ENCODE measurements at places on chromosomes 3 and 15.
A peak's percentile ranks its signal among the peaks of the same experiment; 100 is the strongest.

- DNase-seq: peak; percentile 10
Observed at GRCh38 chr3:58351920-58352319, 19.2 kb downstream of the PXK start.

DNA sequence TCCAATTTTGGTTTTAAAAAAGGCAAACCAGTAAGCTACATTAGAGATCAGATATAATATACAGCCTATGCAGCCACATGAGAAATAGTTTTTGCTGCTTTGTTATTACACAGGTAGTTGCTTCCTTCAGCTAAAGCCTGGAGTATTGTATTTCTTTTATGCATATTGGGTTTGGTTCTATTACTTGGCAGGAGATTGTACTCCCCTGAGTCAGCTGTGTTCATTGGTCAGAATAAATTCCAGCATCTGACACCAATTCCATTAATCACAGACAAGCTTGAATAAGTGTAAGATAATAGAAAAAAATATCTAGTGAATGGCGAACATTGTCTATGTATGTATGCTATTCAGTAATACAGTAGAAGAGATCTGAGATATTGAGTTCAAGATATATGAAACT lies 26.1 kb upstream of the ZCWPW2 start:
- peak; percentile 8 for DNase-seq

DNA sequence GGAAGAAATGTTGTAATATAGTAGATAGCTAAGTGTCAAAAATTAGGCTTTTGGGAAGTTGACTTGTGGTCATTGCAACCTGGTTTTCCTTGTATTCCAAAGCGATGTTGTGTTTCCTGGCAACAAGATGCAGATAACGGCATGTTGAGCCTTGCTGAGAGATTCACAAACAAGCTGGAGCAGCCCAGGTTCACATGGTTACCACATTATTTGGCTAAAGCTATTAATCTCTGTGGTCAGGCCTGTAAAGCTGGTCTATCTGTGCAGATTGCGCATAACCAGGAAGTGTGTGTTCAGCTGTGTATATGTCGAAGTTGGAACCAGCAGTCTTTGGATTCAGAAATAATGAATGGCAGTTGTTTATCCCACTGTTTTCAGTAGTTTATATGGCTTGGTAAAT lies 6.6 kb downstream of the TIPARP start:
- peak; percentile 25 for DNase-seq

DNA sequence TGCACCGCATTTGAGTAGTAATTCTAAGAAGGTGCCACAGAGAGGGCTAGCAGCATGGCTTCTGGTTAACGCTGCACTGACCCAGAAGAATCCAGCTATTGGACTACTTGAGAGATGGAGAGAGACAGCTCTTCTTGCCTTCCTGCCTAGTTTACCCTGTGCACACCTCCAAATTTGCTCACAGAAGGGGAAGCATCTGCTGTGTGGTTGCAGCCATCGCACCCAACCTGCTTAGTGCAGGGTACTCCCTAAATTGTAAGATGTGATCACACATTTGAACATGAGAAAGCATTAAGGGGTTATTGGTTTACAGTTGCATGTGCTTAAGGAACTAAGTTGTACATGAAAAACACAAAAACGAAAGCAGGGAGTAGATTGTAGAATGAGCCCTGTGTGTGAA lies 122.1 kb downstream of the FOXB1 start:
- no peak for DNase-seq

DNA sequence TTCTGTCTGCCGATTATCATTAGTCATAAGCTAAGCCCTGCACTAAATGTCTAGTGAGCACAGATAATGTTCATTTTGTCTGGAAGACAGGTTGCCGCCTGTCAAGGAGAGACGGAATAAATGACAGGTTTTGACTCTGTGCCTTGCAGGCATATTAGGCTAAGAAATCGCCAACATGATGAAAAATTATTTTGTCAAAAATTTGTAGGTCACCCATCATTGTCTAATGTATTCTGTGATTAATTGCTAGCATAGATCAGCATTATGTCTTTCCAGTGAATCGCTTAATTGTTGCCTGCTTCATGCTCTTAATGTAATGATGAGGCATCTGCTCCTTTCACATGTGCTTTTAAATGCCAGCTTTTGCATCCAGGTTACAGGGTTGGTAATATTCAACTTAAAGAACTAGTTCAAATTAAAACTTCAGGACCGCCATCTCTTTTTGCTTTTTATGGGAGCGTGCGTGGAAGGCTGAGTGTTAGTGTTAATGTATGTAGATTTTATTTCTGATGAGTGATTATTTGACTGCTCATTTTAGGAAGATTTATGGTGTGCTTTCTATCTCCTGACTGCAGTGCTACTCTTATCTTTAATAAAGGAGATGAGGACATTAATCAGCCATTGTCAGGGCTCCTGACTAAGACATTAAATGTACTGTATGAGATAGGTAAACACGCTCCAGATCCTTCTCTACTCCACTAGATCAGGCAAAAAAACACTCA lies 120.8 kb upstream of the MEIS2 start:
- no peak for DNase-seq

GRCh38 chr15:66705277-66706146 lies 3.5 kb downstream of the SMAD6 start:
- peak; percentile 63 for DNase-seq

GRCh38 chr3:181533811-181534210 lies 177.9 kb upstream of the SOX2 start:
- DNase-seq: no peak

DNA sequence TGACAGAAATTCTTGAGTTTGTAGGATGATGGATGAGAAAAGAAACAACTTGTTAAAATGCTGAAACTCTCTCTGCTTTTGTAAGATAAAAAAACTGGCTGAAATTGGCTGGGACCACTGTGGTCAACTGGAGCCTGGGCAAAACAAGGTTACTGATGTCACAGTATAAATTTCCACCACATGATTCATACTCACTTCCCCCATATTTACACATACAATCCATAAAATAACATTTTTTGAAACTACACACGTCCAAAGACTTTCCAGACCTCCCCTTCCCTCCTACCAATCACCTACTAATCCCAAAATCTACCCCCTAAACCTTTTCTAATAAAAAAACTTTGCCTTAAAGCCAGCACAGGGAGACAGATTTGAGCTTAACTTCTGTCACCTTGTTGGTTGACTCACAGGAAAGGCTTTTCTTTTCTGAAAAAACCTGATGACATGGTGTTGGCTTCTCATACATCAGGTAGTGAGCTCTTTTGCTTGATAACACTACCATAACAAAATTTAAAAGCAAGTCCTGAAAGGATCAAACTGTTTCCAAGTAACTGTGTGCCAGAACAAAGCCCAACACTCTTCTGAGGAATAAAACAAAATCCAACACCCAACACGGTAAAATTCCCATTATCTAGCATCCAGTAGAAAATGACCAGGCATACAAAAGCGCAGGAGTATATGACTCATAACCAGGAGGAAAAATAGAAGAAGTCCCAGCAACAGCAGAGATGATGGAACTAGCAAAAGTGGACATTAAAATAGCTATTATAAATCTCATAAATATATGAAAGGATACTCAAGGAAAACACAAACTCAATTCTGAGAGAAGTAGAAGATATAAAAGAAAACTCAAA lies 87.3 kb upstream of the SNRK start:
- no peak for DNase-seq

DNA sequence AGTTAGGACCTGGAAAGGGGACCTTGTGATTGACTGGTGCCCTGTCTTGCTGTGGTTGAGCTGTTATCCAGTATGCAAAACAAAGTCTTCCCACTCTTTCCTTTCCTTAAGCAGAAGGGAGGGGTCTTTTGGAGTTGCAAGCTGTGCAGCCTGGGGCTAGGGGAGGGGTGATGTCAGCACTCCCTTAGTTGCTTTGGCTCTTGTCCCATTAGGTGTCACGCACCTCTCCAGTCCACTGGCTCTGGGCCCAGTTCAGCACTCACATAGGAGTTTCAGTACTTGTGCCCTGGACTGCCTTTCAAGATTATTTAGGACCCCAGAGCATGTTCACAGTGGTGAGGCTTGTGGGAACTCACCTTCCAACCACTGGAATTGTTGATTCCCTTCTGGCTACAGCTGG lies 238.5 kb downstream of the DOCK3 start:
- DNase-seq: no peak

DNA sequence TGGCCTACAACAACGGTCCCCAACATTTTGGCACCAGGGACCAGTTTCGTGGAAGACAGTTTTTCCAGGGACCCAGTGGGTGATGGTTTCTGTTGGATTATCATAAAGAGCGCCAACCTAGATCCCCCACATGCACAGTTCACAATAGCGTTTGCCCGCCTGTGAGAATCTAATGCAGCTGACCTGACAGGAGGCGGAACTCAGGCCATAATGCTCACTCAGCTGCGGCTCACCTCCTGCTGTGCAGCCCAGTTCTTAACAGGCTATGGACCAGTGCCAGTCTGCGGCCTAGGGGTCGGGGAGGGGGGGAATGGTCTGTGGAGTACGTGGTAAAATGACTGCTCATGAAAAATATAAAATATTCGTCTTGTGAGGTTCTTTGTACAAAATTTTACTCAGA lies 518.5 kb upstream of the CADM2 start:
- DNase-seq: no peak

GRCh38 chr3:55191911-55192775 lies 264.3 kb upstream of the LRTM1 start:
- no peak for DNase-seq

GRCh38 chr3:45942051-45942825 lies 1.0 kb upstream of the CXCR6 start:
- DNase-seq: no peak

DNA sequence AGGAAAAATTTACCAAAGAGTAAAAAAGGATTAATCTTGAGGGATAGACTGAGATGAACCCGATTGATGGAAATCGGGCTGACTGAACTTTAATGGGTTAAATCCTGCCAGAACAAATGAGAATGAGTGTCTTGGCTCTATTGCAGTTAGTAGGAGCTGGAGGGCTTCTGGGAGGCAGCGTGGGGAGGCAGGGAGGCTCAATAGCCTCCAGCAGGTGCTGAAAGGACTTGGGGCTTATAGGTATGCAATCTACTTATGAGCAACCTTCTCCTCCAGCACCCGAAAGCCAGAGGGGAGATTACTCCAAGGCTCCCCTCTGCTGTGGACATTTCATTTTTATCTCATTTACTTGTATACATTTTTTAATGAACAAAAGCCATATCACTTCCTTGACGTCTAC lies 1.0 kb upstream of the CRYBG3 start:
- DNase-seq: no peak

GRCh38 chr3:125125821-125126245 lies 70.0 kb upstream of the HEG1 start:
- DNase-seq: no peak

GRCh38 chr3:187662848-187663409 lies 7.3 kb downstream of the SST start:
- DNase-seq: no peak

- no peak for DNase-seq
Observed at GRCh38 chr3:175179055-175179454, 319.9 kb downstream of the NAALADL2 start.

- no peak for DNase-seq
Observed at GRCh38 chr3:11230125-11230524, 42.1 kb upstream of the ATG7 start.

- peak; percentile 20 for DNase-seq
Observed at GRCh38 chr3:179272385-179272784, 21.5 kb upstream of the KCNMB3 start.

DNA sequence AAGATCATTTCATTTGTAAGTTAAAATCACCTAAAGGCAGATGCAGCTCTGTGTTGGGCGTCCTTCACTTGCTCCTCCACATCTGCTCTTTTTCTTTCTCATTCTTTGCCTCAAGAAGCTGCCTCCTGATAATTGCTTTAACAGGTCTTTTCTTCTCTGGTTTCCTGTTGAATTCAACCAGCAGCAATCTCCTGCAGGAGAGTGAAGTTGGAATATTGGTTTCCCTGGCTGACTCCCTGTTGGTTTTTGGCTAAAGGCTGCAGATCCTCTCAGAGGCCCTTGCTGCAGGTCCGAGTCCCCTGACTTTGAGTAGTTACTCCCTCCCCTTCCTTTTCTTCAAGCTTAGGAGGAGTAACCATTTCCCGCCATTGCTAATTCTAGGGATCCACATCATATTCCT lies 4.2 kb downstream of the TP63 start:
- DNase-seq: no peak

DNA sequence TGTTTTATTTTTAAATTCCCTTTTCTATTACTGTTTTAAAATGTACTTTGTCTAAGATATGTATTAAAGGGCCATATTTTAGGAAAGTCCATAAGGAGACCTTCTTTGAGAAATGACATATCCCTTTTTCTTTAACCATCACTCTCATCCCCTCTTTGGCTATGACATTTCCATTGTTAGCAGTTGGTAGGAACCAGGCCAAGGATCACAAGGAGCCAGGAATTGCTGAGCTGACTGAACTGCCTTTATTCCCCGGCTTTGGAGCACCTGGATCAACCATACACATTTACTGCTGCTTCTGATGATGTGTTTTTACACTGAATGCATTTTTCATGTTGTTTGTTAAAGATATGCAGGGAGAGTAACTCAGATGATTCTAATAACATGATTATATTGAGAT lies 79.7 kb downstream of the HHLA2 start:
- no peak for DNase-seq

DNA sequence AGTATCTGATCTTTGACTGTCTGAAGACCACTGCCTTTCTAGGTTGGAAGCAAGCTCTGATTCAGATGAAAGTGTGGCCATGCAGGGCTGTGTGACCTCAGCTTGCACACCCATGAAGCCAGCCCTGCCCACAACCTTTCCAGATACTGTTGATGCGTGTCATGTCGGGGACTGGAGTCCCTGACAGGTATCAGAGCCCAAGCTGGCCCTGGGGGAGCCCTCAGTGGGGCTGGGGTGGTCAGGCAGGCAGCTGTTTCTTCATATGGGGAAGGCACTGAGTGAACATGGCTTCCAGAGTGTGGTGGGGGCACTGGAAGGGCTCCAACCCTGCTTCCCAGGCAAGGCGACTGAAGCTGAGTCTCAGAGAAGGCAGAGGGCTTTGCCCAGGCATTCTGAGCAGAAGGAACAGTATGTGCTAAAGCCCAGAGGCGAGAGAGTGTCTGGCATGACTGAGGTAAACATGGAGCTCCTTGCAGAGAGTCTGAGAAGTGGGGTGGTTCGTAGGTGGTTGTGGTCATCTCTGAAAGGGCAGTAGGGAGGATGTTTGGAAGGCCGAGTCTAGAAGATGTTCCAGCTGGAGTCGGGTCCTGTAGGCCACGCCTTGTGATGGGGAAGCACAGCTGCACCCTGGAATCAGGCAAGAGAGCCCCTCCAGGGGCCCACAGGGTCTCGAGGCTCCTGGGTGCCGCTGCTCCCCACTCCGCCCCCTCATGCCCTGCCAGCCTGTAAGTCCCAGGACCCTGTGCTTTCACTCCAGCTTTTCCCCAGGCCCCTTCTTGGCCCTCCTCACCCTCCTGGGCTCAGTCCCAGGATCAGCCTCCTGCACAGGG lies 122.2 kb downstream of the EEFSEC start:
- no peak for DNase-seq

GRCh38 chr3:153285982-153286381 lies 124.0 kb downstream of the RAP2B start:
- DNase-seq: no peak

GRCh38 chr15:40052604-40053003 lies 13.6 kb upstream of the SRP14 start:
- no peak for DNase-seq

DNA sequence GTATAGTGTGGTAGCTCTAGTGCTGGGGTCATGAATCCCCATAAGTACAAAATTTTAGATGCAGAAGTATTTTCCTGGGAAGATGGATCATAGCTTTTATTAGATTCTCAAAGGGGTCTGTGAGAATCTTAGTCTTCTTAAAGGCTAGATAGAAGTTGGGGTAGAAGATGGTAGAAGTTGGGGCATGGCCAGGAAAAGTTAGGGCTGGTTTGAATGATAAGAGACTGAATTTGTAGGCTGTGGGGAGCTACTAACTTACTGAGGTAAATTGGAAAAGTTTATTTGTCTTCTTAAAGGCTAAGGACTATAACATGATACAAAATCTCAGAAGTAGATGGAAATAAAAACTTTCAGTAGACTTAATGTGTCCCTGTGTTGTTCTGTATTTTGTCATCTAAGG lies 1.6 kb upstream of the UBE2Q2 start:
- DNase-seq: no peak
